Femur (tissue), 1 donor: ENCODE measurements at places on chromosomes 4 and X.

GRCh38 chr4:13678186-13678924 lies 50.8 kb upstream of the BOD1L1 start:
- no peak for DNase-seq

DNA sequence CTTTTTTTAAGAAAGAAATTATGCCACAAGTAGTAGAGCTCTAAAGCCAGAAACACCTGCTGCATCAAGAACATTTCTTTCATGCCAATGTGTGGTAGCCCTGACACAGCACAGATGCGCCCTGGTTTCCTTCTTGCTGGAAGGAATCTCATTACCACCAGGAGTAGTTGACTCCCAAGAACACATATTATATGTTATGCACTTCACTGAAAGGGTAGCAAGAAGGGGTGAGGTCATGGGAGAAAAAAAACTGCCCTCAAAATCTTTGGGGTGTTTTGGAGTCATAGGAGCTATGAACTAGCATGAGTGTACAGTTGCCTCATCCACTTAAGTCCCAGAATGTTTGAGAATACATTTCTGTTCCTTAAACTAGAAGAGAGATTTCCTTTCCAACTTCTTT lies 185.8 kb upstream of the C1QTNF7 start:
- no peak for DNase-seq

DNA sequence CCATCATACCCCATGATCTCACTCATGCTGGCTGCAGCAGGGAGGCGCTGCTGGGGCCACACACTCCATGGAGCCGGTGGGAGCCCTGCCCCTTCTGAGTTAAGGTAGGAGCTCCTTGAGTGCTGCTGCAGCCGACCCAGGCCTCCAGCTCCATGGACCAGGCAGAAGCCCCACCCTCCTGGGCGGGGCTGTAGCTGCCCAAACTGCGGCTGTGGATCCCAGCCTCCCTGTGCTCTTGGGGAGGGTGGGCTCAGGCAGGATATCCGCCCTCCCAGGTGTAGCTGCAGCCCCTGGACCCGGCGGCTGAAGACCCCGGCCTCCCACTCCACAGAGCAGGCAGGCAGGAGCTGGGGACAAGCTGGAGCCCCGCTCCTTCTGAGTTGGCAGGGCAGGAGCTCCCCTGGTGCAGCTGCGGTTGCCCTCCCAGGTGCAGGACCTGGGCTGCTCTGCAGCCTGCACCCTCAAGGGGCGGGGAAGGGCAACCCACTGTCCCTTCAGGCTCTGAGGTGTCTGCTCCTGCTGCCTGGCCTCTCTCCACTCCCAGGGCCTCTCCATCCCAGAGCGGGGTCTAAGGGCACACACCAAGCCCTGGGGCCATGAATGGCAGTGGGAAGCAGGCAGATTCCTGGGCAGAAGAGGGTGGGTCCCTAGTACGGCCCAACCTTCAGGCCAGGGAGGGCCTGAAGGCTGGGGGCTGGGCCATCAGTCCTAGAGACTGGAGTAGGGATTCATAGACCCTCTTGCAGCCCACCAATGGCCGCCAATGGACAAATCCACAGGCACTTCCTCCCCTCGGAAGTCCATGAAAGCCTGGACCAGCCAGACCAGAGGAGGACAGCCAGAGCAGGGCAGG lies 466.1 kb downstream of the DTHD1 start:
- DNase-seq, result no peak

DNA sequence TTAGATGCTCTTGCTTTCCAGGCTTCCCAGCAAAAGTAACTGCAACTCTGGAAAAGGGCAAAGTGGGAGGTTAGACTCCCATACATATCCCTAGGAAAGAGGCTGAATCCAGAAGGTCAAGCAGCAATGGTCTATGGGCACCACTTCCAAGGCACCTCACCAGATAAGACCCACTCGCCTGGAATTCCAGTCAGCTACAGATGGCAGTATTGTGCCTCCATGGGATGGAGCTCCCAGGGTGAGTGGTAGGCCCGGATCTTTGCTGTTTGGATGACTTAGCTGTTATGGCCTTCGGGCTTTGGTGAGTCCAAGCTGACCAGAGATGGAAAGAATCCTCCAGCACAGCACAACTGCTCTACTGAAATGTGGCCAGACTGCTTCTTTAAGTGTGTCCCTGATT lies 688.0 kb downstream of the PCDH19 start:
- DNase-seq, result no peak

- DNase-seq, result no peak
Observed at GRCh38 chr4:156251373-156252065, 297.9 kb upstream of the CTSO start.

- DNase-seq, result peak; percentile 56
Observed at GRCh38 chr4:6942238-6942800, 32.7 kb downstream of the TBC1D14 start.

DNA sequence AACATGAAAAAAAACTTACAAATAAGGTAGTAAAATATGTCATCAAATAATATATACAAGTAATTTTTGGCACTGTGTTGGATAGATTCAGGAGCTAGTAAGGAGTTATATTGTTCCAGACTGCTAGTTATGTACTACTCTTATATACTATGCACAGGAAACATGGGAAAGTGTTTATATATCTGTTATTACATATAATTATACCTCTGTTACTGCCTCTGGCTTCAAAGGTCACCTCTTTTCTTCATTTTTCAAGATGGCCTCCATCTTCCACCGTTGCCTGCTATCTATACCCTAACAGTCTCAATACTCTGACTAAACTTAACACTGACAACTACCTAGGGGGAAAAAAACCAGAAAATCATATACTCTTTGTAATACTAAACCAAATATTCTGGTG lies 29.5 kb downstream of the LIN54 start:
- no peak for DNase-seq

DNA sequence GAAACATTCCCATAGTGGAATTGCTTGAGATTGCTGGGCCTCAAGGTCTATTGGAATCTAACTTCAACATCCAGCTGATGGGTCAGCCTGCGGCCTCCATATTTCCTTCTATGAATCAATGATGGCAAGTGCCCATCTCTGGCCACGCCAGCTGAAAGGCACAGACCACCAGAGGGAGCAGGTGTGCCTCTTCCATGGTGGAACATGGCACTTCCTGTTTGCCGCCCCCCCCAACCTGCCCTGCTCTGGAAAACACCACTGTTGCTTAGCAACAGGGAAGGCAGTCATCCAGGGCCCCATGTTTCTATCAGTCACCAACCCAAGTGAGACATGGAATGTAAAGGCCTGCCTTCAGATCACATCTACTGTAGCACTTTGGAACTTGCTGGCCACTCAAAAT lies 11.6 kb downstream of the PAGE4 start:
- DNase-seq, result peak; percentile 62

DNA sequence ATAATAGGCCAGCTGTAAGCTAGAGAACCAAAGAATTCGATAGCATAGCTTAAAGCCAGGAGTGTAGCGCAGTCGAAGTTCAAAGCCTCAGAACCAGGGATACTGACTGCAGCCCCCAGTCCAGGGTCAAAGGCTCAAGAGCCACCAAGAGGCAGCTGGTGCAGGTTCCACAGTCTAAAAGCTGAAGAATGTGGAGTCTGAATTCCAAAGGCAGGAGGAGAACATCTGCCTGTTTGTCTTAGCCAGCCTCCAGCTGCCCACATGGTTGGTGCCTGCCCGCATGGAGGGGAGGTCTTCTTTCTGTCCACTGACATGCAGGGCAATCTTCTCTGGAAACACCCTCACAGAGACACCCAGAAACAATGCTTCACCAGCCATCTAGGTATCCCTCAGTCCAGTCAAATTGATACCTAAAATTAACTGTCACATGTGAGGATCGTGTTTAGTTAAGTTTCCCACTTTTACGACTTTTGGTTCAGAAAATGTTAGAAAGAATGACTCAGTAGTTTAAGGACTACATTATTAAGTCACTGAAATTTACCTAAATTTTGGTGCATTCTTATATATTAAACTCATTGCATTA lies 52.8 kb upstream of the RHOH start:
- no peak for DNase-seq

DNA sequence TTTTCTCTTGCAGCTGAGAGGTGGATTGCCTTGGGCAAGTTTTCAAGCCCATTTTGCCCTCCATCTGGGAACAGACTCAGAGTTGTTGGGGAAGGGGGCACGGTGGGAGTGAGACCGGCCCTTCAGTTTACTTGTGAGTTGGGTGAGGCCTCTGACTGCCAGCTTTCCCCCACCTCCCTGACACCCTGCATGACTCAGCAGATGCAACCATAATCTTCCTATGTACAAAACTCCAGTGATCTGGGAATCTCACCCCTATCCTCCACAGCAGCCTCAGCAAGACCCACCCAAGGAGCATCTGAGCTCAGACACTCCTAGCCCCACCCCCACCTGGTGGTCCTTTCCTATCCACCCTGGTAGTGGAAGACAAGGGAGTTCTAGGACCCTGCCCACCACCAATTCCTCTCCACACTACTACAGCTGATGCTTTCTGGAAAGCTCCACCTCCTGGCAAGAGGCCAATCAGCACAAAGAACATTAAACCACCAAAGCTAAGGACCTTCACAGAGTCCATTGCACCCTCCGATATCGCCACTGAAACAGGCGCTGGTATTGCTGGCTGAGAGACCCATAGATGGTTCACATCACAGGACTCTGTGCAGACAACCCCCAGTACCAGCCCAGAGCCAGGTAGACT lies 99.4 kb upstream of the STK26 start:
- DNase-seq, result no peak

DNA sequence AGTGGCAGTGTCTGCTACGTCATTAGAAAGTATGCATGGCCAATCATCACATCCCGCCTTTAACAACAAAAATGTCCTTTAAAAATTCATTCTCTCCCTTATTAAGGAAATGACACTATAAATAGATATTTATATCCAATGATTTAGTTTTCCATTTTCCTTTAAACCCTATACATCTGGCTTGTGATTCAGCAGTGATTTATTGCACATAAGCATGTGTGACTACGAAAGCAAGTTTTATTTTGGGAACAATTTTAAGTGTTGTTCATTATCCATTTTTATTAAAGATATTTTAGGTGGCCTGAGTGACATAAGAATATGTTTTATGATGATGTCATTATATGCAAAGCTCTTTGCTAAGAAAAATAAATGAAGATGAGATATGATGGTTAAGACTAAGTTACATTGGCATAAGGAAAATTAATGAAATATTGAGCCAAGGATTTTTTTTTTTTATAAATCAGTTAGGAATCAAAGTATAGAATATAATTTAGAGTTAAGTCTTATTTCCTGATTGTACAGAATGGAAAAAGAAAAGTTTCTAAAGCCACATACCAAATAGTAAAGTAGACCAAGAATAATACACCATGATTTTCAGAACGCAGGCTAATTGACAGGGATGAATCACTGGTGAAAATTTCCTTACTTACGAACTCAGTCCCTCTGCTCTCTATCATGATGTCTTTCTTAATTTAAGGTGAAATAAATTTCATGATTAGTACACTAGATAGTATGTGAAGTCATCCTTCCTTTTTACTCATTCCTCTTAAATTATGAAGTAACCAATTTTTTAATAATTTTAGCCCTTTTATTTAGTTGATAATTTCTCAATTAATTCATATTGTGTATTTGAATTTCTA lies 822.4 kb downstream of the FAT4 start:
- DNase-seq, result no peak

DNA sequence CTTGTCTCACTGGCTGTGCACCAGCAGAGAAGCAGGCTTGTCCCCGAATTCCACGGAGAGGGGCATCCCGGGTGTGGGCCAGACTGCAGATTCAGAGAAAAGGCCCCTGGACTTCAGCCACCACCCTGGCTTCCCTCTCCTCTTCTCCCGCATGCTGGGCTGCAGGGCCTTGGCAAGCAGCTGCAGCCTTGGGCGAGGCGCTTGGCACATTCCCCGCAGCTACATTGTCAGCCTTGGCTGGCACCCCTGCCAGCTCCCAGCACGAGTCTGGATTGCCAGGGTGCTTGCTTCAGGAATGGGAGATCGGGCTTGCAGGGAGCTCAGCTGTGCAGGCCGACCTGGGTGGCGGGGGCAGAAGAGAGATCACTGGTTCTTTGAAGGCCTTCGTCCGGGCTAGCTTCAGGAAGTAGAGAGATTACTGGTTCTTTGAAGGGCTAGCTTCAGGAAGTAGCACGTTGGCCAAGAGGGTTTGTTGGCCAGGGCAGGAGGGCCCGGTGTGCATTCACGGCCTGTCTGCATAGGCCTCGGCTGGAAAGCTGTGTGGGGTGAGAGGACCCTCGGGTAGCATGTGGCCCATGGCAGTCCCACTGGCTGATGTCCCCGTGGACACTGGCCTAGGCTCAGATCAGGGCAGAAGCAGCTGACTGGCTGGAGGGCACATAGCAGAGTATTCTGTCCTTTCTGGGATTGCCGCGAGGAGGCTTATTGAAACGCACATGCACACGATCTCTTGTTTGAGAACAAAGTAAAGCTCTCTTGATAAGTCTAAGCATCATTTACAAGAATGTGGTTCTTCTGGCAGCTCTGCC lies 2.7 kb downstream of the ABCD1 start:
- peak; percentile 63 for DNase-seq

DNA sequence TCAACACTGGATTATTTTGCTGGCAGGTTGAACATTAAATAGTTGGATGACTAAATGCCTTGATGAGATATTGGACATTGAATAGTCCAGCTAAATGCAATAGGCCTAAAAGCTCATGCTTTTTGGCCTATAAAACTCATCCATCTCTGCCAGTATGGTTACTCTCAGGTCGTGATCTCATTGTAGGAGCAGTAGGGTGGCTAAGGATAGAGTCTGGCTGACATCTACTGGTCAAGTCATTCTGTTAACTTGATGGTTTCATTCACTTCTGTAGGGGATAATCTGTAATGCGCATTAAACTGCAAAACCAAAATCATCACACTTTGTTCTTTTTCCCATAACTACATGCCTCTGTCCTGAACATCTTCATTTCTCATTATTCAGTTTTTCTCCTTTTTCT lies 227.0 kb downstream of the DKK2 start:
- DNase-seq, result no peak

DNA sequence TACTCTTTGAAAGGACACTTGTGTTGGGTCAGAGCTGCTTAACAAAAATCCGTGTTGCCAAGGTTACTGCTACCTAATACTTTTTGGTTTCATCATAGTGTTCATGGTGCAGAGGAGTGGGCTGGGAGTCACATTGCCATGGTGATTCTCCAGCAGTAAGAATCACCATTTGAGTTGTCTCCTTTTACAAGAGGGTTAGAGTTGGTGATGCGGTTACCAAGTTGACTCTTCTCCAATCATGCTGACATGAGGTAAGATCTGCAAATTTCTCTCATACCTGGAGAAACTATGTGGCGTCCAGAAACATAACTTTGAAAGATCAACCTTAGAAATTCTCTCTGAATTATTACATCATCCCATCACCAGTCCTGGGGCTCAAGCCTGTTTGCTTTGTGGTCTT lies 242.9 kb upstream of the CNKSR2 start:
- no peak for DNase-seq

- DNase-seq, result no peak
Observed at GRCh38 chr4:172838111-172838510, 330.5 kb upstream of the GALNT7 start.

- DNase-seq, result peak; percentile 40
Observed at GRCh38 chr4:62548108-62548524, 1348.0 kb downstream of the ADGRL3 start.
